ENCODE measurements at places on chromosomes 5 and 9.

DNA sequence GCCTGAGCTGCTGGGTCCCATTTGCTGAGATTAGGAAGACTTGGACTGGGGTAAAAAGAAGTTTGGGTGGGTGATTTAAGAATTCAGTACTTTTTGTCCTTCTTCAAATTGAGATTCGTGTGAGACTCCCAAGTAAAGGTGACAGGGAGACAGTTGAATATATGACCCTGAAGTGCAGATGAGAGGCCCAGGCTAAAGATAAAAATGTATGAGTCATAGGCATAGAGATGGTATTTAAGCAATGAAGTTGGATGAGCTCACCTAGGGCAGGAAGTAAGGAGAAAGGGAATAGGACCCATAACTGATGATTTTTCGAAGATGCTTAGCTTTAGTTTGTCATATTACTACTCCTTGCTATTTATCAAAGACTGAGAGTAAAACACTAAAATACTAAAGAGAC, 255.9 kb upstream of the ADRA1B start:
- DNase-seq, result no peak

GRCh38 chr5:54518818-54519508, 1.4 kb downstream of the SNX18 start:
- DNase-seq, result no peak

DNA sequence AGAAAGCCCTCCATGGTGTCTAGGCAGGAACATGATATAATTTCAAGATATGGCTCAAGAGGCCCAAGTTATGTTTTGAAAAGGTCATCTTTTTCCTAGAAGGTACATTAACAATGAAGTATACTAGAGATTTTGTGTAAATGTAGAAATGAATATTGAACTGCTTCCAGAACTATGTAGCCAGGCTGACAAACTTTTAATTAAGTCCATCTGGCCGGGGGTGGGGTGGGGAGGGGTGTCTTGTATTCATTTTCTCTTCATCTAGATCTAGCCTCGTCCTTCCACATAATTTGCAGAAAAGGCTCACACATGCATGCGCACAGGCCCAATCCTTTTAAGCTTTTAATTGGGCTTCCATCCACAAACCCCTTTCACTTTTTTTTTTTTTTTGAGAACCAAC, 323.3 kb downstream of the ARL15 start:
- DNase-seq, result no peak

DNA sequence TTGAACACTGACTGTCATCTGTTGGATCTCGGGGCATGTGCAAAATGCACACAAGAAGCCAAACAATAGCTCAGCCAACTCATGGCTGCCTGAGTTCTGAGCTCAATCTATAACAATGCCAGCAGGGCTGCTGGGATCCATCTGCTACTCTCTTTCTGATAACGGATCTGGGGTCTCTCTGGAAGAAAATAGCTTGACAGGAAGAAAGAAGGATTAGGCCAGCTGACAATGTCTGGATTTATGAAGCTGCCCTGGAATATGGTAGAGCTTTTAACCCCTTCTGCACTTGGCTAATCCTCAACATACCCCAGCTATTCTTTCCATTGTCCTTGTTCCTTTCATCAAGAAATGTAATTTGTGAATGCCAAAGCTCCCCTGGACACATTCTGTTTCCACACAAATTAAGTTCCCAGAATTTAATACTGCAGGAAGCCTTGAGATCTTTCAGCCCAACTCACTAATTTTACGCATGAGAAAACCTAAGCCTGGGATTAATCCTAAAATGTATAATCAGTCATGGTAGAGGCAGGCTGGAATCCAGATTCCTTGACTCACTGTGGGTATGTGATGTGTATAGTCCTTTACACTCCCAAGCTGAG, 62.7 kb upstream of the PCA3 start:
- DNase-seq, result no peak

DNA sequence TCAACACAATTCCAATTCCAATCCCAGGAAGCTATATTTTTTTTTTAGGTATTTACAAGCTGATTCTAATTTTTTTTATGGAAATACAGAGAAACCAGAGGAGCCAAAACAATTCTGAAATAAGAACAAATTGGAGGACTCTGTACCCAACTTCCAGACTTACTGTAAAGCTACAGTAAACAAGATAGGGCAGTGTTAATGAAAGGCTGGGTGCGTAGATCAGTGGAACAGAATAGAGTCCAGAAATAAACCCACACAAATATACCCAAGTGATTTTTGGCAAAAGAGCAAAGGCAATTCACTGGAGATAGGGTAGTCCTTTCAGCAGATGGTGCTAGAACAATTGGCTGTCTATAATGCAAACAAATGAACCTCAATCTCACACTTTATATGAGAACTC, 50.6 kb downstream of the WHRN start:
- DNase-seq, result no peak

GRCh38 chr9:35226651-35227050, 64.8 kb downstream of the UNC13B start:
- no peak for DNase-seq

DNA sequence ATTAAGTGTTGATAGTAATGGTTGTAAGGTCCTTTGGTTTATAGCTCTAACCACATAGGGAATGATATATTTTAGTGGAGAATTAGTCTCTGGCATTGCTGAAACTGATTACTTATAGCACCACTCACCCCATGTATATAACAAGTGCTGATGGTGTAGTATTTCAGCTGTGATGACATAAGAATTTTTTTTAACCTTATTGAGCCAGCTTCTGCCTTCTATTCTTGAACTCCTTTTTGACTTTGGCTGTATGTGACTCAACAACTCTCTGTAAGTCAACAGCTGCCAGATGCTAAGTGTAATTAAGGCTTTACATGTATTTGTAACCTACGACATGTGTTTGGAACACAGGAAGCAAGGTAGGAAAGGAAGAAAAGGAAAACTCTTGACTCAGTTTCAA, 929.6 kb upstream of the WWC1 start:
- DNase-seq, result no peak

DNA sequence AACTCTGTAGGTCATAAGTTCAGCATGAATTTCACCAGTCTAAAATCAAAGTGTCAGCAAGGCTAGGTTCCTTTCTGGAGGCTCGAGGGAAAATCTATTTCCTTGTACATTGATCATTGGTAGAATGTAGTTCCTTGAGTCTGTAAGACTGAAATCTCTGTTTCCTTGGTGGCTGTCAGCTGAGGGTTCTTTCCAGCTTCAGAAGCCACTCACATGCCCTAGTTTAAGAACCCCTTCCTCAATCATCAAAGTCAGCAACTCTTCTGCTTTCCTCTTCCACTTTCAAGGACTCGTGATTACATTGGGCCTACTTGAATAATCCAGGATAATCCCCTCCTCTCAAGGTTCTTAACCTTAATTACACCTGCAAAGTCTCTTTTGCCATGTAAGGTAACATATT, 4.9 kb upstream of the SCAMP1 start:
- DNase-seq, result no peak

DNA sequence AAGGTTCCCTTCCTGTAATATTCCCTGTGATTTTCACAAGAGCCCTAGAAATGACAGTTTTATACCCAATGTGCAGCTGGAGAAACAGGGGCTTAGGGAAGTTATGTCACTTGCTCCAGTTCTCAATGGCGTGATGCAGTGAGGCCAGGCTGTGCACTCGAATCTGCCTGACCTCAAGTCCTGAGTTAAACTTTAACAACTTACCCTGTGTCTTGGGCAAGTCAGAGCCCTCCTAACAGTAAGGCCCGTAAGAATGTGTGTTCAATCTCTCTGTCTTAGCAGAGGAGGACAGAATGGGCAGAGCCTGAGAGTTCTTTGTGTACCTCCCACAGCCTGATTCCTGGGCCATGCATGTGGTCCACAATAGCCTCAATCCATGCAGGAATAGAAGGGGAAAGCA, 181.1 kb downstream of the TRIM32 start:
- DNase-seq, result no peak

GRCh38 chr5:34587355-34588241, 68.5 kb upstream of the RAI14 start:
- no peak for DNase-seq

- no peak for DNase-seq
Measured at GRCh38 chr9:127828262-127829031, 25.8 kb downstream of the FPGS start.

GRCh38 chr5:125928663-125929062, 494.5 kb upstream of the GRAMD2B start:
- no peak for DNase-seq

DNA sequence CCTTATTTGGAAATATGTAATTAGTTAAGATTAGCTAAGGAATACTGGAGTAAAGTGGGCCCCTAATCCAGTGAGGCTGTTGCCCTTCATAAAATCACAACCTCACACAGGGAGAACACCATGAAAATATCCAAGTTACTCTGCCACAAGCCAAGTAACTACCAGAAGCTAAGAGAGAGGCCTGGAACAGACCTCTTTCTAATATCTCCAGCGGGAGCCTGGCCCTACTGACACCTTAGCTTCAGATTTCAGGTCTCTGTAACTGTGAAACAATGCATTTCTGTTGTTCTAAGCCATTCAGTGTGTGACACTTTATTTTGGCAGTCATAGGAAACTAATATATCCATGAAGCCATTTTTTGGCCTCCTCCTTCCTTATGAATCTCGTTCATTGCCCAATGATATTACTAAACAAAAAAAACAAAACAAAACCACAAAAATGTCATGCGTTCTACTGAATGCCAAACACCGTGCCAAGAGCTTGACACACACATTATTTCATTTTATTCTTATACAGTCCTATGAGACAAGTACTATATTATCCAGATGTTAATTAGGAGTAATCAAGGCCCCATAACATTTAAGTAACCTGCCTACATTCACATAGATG, 699.0 kb downstream of the MAT2B start:
- no peak for DNase-seq

DNA sequence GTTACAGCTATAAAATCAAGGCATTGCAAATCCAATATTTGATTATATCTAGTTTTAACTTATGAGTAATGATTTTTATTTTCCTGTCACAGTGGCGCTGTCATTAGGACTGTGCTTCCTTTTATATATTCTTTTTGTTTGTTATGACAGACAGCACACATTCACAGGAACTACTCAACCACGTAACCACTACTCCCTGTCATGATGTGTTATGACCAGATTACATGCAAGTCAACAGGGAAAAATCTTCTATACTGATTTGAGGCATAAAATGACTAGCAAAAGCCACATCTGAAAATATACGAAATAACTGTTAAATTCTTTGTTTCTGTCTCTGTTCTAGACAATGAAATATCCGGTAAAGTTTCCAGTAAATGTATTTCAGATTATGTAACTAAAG, 25.4 kb downstream of the SREK1 start:
- no peak for DNase-seq

- no peak for DNase-seq
Measured at GRCh38 chr5:168317096-168317520, 25.7 kb downstream of the WWC1 start.

DNA sequence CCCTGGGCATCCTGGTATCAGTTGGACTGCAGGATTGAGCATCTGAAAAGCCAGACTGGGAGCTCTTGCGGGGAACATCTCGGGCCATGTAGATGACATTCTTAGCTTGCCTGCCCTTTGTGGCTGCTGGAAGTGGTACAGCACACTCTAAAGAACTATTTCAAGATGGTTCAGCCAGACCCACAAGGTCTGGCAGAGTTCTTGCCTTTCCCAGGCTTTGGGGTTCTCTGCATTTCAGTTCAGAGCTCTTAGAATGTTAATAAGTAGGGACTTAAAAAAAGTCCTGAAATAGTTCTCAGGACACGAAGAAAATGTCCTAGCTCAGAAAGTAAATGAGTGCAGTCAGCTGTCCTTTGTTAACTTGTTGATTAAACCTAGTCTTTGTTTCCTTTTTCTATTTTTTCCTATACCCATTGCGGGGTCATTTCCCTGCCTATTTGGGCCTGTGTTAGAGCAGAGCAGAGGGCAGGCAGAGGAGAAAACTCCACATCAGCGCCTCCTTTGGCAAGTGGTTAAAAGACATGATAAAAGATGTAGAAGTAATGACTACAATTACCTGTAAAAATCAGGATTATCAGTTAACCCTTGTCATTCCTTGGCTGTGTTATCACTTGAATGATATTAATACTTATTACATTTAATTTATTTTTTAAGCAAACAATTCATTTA, 291.5 kb downstream of the ZSWIM6 start:
- no peak for DNase-seq

- DNase-seq, result no peak
Measured at GRCh38 chr9:126296687-126297086, 29.9 kb upstream of the MVB12B start.

GRCh38 chr5:77843570-77844372, 67.6 kb upstream of the TBCA start:
- DNase-seq, result no peak

GRCh38 chr5:169289520-169289919, 11.4 kb downstream of the SLIT3 start:
- no peak for DNase-seq

DNA sequence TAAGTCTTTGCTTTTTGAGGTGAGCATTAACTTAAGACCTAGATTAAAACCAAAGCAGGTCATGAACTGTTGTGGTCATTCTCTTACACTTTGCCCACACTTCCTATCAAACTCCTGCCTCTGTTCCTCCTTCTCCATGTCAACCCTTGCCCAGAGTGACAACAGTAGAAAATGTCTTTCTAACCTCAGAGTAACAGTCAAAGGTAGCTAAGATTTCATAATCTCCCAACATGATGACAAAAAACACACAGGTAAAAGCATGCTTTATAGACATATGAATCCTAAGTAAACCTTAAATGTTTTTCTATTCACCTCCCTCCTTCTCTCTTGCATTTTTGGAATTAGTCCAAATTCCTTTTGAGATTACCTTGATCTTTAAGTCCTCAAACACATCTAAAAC, 422.3 kb downstream of the SPATA31D1 start:
- DNase-seq, result no peak

DNA sequence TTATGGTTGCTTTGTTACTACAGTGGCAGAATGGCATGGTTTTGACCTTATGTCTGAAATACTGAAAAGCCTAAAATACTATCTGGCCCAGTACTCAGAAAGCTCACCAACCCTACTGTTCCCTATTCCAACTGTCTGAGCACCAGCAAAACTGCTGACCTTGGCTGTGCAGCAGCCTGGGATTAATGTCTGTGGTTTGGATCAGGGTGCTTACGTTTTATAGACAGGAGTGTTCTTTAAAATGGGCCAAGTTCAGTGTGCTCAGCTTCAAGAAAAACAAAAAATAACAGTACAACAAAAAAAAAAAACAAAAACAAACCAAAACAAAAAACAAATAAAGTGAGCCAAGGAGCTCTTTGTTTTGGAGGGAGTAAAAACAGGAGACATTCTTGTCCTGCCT, 36.4 kb downstream of the SLC28A3 start:
- DNase-seq, result no peak

DNA sequence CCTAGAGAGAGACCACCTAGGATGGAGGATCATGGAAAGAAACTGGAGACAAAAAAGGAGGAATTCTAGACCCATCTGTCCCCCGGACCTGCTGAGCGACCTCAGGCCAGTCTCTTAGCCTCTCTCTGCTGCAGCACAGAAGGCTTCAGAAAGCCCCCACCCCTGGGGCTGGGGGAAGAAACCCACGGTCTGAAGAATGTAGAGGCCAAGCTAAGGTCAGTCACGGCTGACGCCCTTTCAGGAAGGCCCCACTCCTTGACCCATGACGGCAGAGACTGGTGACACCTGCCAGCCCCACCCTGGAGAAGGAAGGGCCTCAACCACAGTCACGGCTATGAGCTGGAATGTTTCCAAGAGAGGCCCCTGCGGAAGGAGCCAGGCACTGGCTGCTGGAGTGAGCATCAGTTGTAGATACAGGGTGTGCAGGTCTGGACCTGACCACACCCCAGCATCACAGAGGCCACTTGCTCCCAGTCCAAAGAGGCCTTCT, 120.5 kb upstream of the BOD1 start:
- DNase-seq, result no peak
